ENCODE measurements at places on chromosomes 7 and 10.
A peak's percentile ranks its signal among the peaks of the same experiment; 100 is the strongest.

DNA sequence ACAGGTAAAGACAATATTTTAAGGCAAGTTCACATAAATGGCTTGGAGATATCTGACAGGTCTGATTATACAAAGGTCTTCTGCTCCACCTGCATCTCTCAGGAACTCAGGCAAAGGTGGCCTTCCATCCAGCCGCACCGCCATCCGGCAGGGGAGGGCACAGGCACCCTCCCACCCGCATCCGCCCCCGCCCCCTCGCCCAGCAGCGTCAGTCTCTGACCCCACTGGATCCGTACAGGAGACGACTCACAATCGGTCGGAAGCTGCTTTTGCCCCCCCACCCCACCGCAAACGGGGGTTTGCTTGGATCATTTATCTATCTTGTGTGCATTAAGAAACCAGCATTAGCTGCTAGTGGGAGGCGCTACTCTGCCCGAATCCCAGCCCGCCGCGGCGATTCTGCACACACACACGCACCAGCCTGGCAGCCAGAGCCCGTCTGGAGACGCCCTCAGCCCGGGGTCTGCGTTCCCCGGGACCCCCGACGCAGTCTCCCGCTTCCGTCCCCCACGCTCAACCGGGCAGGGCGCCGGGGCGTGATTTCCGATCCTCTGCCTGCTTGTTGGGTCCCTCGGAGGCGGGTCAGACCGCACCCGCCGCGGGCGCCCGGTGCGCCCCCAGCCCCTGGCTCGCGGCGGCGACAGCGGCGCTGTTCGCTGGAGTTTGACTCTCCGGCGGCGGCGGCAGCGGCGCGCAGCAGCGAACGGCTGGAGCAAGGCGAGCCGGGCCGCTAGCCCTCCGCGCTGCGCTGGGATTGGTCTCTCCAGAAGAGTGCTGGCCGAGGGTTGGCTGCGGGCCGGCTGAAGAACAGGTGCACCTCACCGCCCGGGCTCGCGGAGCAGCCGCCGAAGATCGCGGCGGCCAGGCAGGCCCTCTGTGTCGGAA is 820 bp upstream of the NRG3 start:
- no peak for DNase-seq

DNA sequence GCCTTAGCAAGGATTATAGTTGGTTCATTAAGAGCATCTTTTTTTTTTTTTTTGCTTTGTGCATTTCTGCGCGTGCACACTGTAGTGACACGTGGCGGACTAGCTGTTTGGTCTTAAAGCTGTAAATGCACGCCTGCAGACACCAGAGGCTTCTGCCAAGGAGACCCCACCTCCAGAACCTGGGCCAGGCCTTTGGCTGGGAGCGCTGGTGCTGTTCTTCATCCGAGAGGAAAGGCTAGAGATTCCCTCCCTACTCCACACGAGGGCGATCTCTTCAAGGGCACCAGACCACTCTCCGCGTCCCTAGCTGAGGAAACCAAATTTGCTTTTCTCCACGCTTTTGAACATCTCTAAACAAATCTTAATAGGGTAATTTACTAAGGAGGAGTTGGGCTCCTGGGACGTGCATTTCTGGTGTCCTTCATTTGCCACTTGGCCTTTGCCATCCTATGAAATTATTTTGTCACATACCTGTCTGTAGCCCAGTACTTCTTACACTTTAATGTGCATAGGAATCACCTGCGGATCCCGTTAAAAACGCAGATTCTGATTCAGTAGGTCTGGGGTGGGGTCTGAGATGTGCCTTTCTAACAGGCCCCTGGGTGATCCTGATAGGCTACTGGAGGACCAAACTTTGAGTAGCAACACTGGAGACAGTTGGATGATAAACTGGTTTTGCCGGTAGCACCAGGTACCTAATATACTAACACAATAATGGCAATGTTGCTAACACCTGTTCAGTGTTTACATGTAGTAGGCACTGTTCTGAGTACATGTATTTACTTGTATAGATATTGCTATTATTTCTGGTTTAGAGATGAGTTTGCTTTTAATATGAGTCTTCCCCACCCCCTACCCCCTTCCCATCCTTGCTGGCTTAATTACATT is 1.3 kb upstream of the SLC26A5 start:
- DNase-seq, result no peak

- peak; percentile 39 for DNase-seq
Measured at GRCh38 chr10:118045837-118046394, 825 bp downstream of the RAB11FIP2 start.

DNA sequence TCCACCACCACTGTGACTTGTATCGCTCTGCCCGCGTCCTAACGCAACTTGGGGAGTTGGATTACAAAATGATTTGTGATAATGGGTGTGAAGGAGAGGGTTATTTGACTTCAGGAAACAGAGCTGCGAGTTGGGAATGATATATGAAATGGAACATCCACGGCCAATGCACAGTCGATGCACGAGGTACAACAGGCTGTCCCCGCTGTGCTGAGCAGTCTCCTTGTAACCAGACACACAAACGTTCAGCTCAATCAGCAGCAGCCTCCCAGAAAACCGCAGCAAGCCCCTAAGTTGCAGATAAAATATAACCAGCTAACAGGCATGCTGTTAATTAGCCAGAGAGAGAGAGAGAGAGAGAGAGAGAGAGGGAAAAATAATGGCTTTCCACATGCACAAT is 332.7 kb upstream of the MGMT start:
- DNase-seq, result no peak

GRCh38 chr10:101042118-101042517 is 11.1 kb downstream of the SFXN3 start:
- no peak for DNase-seq
